ENCODE measurements at places on chromosomes 4 and X. TPM values are rescaled to one million over a fixed set of nuclear protein-coding genes. Genes with fewer than 3 reads are reported as not detected.

Gene FRAS1
- 18.0 TPM for total RNA-seq

- no peak for DNase-seq
Measured at GRCh38 chr4:150242820-150243458, 164.7 kb downstream of the DCLK2 start.

- DNase-seq = no peak
Measured at GRCh38 chr4:37258221-37258620, 13.7 kb downstream of the NWD2 start.

- no peak for DNase-seq
Measured at GRCh38 chrX:148268673-148269072, 231.7 kb upstream of the AFF2 start.

Gene TGIF2LX
- total RNA-seq = not detected

GRCh38 chr4:18756671-18757070, 735.1 kb upstream of the LCORL start:
- DNase-seq = no peak

DNA sequence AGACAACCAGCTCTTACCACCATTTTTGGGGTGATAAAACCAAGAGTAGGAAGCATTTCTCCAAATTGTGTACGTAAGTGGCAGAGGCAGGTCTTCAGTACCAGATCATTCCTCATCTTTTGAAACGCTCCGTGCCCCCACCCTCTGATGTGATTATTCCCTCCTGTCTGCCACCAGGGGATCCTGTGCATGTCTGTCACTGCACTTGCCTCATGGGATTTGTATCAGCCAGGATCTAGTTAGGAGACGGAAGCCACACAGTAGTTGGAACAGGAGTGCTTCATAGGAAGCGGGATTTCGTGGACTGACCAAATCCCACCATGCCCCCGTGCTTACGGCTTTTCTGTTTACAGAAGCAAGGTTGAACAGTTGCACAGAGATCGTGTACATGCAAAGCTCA, 75.5 kb downstream of the SHROOM2 start:
- DNase-seq = no peak

Gene HSFX1
- 2.1 TPM for total RNA-seq

Gene LRIT3
- total RNA-seq = not detected

Gene FRG2
- total RNA-seq = not detected

Gene CDX4
- total RNA-seq = not detected

- no peak for DNase-seq
Measured at GRCh38 chrX:51878056-51878455, 15.4 kb upstream of the MAGED1 start.

Gene PSAPL1
- not detected for total RNA-seq

Gene RXFP1
- not detected for total RNA-seq

- DNase-seq = no peak
Measured at GRCh38 chr4:169338241-169338640, 67.5 kb upstream of the SH3RF1 start.

DNA sequence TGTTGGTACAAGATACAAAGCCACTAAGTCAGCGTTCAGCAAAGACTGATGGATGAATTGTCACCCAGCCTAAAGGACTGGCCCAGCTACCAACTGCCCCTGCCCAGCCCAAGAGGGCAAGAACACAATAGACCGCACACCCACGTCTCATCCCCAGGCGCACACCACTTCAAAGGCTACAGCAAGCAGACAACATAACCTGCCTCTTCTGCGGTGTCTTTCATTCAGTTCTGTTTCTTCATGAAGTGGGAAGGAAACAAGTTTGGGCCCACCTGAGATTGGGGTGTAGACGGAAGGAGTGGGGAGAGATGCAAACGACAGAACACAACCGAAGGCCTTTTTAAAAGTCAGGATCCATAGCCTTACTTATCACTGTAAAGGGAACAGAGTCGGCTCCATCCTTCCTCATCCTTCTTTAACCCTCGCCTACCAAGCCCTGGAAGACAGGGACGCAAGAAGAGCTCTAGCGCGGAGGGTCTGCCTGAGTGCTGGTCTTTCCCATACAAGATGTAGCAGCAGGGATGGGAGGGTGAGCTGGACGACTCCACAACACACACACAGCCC, 691 bp downstream of the SCARB2 start:
- no peak for DNase-seq

- DNase-seq = no peak
Measured at GRCh38 chr4:80875642-80876041, 154.9 kb upstream of the BMP3 start.

DNA sequence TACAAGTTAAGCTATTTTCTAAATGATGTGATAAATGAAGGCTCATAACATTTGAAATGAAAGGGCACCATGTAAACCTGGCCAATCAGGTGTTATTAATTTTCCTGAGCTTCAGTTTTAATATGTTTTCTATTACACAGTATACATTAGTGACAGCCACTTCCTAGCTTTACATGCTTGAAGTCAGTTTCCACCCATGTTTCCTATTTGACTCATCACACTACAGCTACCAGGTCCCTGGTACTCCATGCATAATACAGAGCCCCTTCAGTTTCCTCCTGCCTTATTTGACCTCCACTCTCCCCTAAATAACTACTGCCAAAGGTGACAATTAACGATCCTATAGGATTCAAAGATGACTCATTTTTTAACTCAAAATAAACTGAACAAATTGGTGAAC, 18.3 kb downstream of the ZNF518B start:
- DNase-seq = no peak

DNA sequence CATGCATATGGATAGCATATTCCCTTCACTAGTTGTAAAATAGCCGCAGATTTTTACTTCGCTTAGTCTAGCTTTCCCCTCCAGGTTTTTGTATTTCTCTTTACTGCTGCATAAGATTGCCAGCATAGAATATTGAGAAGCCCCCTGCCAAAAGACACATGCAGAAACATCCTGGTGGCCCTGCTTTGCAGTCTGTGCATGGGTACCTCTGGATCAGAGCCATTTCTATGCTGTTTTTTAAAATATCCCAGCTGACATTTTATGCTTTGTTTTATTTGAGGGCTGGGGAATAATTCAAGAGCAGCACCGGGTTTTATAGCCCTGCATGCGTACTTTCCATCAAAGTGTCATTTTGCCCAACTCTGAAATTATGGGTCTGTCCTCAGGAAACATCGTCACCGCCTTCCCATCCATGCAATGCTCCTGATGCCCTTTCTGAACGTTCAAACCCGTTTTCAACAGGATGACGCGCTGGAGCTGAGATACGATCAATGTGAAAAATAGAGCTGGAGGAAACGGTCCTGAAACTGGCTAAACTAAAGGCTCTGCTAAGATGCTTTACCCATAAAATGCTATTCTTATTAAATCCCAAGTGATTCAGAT, 314.3 kb downstream of the EVC2 start:
- DNase-seq = no peak

Gene PPP1R3F
- total RNA-seq = 6.6 TPM

DNA sequence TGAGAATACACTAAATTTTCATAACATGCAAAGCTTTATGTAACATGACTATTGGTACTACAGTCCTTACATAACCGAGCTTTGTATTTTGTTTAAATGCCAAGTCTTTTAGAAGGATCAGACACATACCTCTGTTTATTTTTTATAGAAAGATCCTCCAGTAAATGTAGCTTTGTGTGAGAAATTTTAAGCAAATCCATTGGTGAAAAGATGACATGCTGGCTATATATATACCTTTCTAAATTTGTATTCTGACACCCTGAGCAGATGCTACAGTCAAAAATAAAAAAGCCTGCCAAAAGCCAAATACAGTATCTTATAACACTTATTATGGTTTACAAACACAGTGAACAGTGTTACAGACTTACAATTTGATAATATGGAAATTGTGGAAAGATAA, at the start of gene YIPF7:
TSS of gene YIPF7 (minus strand) at position 201 of the 400 bp plus-strand sequence. CDS start 1,525 bp downstream, outside the sequence.
- DNase-seq = no peak

DNA sequence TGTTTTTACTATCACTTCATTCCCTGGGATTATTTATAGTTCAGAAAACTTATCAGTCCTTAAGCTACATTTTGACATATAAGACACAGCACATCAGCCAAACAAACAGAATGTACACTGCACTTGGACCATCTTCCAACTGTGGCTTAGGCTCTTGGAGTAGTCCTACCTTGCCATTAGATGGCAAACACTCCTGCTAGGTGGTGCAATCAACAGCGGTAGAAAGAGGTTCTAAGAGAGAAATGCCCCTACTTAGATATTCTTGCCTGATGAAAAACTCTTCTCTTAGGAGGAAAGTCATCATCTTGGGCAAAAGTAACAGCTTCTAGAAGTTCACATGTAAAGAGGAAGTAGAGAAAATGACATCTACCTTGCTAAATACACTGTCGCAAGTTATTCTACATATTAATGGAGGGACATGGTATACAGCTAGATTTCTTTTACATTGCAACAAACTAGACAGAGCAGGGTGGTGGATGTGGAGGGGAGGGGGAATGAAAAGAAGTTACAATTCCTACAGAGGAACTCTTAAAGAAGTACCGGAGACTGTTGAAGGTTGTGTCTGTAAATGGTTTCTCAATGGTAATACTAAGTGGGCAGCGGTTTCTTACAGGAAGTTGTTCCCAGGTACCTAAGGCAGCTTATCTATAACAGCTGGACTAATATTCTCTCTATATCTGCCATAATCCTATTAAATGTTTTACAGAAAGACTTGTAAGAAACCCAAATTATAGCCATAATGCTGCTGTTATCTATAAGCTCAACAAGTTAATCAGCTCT, 8.1 kb upstream of the STPG2 start:
- no peak for DNase-seq

Gene CYLC1
- not detected for total RNA-seq

Gene MAGEE1
- 4.4 TPM for total RNA-seq

- no peak for DNase-seq
Measured at GRCh38 chrX:111168314-111168713, 72.3 kb downstream of the PAK3 start.

Gene ACOX3
- 51.6 TPM for total RNA-seq

- DNase-seq = no peak
Measured at GRCh38 chr4:62804075-62804474, 1603.9 kb downstream of the ADGRL3 start.

Gene GJB1
- total RNA-seq = not detected

Gene TCP11X2
- not detected for total RNA-seq

Gene VCX
- total RNA-seq = not detected

DNA sequence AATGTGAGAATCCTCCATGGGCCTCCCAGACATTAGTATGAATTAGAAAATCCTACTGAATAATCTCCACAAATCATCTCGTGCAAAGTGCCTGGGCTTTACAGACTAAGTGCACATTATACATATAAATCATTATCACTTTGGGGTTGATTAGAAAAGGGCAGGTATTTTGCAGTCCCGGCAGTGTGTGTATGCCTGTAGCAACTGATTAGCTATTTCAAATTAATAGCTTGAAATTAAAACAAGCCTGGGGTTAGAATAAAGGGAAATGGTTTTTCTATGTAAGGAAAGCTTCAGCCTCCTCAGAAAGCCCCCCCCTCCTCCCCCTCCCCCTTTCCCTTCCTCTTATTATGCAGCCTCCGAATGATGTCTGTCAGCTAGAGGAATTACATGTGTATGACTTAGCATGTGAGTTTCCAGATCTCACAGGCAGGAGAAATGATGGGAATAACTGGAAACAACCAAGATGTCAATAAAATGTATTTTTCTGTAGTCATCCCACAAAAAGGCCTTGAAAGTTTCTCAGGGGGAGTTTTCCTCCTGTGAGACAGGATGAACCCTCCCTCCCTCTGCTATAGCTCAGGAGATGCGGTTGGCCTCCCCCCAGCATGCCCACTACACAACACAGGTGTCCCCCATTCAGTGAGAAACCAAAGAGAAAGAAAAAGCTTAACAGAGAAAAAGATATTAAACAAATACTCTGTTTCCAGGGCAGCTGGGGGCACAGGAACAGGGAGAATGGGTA, 41.2 kb upstream of the RASGEF1B start:
- DNase-seq = no peak

DNA sequence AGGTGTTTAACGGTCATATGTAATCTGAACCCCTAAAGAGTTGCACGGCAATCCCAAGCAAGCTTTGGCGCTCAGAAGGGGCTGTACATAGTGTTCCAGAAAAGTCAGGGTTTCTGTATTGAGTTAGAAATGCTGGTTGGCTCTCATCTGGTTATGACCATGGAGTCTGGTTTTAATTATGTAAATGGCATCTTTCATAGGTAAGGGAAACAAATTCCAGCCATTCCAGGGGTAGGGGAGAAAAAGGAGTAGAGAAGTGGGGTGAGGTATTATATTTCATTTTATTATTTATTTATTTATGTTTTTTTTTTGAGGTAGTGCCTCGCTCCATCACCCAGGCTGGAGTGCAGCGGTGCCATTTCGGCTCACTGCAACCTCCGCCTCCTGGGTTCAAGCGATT, 15.9 kb downstream of the KLF3 start:
- no peak for DNase-seq

DNA sequence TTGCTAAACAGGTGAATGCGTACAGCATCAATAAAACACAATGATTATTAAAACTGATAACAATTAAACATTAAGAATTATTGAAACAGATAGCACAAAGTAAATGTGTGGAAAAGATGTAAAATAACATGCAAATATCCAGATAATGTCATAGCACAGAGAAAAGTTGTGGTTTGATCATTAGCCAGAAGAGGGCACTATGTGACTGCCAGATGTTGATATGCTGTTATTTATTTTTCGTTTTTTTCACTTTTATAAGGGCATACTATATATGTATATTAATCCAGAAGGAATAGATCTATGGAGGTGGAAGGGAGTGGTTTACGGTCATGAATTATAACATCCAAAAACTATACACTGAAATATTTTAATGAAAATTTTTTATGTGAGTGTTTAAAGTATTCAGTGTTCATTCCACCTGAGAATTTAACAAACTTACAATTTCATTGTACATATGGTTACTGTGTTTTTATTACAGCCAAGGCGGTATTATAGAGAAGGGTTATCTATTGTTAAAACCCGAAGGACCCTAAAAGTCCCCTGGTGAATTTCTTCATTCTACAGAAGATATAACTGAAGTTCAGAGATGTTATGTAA, 211.9 kb upstream of the UGT8 start:
- no peak for DNase-seq

Gene PAGE5
- not detected for total RNA-seq

GRCh38 chr4:121726642-121727268, 30.0 kb upstream of the ANXA5 start:
- no peak for DNase-seq

DNA sequence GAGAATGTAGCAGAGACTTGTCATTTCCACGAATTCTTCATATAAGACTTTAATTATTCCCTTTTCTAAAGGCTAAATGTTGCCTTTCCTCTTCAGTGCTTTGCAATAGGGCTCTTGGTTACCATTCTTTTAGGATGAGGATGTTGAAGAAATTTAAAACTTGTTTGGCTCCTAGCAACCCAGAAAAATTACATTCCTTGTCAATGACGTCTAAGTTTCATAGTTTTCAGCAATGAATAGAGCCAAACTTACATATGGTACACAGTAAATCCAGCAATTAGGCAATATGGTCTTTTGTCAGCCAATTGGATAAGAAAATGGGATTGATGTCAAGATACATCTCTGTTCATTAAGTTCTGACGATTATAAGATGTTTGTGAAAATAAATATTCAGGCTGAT, 1639.6 kb upstream of the PCDH10 start:
- no peak for DNase-seq

- no peak for DNase-seq
Measured at GRCh38 chr4:120886191-120886590, 36.3 kb downstream of the PRDM5 start.
